Right ventricle myocardium inferior (tissue), 1 donor: ENCODE measurements at places on chromosomes 13 and 19.
A peak's percentile ranks its signal among the peaks of the same experiment; 100 is the strongest.

DNA sequence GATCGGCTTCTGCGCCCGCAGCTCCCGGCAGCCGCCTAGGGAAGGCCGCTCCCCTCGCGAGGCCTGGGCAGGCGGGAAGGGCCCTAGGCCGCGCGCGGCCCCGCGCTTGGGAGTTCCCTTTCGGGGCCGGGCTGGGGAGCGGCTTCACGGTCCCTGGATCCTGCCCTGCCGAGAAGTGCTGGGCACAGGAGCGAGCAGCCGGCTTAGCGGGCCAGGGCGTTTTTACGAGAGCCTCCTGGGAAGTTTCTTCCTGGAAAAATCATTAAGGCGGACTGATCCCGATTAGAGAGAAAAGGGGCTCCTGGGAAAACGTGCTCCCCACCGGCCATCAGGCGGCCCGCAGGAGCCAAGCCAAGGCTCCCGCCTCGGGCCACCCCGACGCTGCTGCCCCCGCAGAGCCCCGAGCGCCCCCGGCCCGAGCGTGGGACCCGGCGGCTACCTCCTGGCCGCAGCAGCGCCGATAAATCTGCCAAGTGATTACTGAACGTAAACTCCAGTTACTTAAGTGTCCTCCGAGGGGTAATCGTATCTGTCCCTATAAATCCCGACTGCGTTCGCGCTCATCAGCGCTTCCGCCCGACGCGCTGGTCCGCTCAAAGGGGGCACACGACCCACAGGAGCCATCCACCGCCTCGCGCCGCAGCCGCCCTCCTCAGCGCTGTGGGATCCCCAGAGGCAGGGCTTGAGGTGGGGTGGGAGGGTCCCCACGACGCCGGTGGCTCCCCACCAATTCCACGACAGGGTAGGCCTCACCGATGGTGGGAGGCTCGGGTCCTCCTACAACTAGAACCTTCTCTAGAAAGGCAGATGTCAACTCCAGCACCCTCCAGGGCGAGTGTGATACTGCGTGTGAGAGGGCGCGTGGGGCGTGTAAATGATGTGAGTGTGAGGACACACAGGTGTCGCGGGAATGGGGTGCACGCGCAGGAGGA is 2.8 kb downstream of the ZIC5 start:
- no peak for DNase-seq

DNA sequence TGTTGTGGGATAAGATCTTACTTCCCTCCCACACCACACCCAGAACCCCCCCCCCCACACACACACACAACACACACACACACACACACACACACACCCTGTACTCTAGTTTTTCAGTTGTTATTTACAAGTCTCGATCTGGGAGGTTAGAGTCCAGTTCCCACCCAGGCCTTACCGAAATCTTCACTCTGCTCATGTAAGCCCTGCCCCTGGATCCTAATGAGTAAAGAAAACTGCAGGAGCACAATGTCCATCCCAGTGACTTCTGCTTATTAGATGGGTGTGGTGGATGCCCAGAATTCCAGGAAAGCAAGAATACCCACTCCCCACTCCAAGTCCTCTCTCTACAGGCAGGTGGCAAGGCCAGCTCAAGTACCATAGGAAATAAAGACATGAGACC is 23.0 kb downstream of the STARD13 start:
- DNase-seq = no peak

DNA sequence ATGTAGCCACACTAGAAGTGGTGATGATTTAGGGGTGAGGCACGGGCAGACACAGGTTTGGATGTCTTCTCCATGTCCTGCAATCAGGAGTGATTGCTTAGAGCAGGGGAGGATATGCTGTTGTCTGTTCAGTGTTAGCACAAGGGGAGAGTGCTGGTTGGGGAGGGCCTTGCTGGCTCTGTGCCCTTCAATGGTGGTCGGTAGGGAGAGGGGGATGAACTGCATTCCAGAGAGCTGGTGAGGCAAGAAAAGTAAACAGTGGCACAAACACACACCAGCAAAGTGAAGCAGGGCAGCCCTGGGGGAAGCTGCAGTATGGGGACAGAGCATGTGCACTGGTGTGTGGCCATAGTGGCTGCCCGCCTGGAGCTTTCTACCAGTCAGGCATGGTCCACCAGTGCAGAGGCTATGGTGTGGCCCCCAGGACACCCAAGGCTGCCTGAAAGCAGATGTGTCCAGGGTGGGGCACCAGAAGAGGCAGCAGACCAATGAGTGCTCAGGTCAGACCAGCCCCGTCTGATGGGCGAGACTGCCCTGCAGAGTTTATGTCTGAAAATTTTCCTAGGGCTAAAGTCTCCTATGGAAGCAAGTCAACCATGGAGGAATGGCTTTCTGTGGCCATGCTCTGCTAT is 1676.9 kb downstream of the PCDH9 start:
- DNase-seq = no peak

- DNase-seq = no peak
These were observed 42.4 kb upstream of the RFC3 start for GRCh38 chr13:33775339-33776108.

- no peak for DNase-seq
These were observed 397.8 kb downstream of the SLITRK5 start for GRCh38 chr13:88068975-88069374.

- DNase-seq = peak; percentile 34
These were observed 21.7 kb downstream of the CNFN start for GRCh38 chr19:42368360-42368759.

DNA sequence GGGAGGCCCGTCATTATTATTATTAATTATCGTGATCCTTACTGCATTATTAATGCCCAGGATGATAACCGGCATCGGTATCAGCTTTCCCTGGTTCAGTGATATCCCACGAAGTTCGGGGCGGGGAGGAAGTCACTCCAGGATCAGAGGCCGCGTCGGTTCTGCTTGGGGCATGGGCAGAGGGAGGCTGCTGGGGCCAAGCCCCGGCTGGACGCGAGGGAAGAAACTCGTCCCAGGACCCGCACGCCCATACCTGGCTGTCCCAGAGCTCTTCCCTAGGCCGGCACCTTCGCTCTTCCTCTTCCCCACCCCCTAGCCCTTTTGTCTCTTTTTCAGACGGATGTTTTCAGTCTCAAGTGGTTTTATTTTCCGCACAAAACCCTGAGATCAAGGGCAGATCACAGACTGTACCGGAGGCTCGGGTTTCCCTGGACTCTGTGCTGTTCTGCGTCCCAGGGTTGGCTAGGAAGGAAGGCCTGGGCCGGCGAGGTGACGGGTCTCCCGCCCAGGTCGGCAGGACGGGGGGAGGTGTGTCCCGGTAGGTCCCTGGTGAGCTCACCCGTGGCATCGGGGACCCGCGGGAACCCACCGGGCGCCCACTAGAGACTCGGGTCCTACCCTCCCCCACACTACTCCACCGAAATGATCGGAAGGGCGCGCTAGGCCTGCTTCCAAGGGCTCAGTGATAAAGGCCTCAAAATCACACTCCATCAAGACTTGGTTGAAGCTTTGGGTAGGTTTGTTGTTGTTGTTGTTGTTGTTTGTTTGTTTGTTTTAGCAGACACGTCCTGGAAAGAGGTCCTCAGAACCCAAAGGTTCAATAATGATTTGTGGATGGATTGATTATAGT is 7.9 kb downstream of the ZIC2 start:
- DNase-seq = no peak
